Muscle of leg (tissue), 16 donors: ENCODE measurements at places on chromosomes 3 and 15.

DNA sequence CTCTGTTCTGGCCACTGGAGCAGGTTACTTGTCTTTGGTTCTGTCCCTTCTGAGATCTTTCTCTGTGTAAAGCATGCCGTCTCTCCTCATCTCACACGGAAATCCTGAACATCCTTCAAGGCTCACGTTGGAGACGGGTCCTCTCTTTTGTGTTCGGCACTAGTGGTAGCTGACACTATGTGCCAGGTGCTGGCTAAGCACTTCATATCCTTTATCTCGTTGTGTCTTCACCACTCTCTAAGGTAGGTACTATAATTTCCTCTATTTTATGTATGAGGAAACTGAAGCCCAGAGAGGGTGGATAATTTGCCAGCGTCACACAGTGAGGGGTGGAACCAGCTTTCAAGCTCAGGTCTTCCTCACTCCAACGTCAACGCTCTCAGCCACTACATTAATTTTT lies 1.2 kb downstream of the IFT122 start:
- peak overlapping the region; percentile 92 for H3K27ac ChIP-seq
- no peak for DNase-seq
- H3K27me3 ChIP-seq: no peaks in the 10 kb centered on the region
- peaks cover 10% of the 10 kb centered on the region for H3K36me3 ChIP-seq

GRCh38 chr3:100169201-100169920 lies 55.1 kb upstream of the FILIP1L start:
- peak overlapping the region; percentile 61 for H3K27ac ChIP-seq
- H3K36me3 ChIP-seq: no peaks in the 10 kb centered on the region
- peaks cover 20% of the 10 kb centered on the region for H3K4me1 ChIP-seq

DNA sequence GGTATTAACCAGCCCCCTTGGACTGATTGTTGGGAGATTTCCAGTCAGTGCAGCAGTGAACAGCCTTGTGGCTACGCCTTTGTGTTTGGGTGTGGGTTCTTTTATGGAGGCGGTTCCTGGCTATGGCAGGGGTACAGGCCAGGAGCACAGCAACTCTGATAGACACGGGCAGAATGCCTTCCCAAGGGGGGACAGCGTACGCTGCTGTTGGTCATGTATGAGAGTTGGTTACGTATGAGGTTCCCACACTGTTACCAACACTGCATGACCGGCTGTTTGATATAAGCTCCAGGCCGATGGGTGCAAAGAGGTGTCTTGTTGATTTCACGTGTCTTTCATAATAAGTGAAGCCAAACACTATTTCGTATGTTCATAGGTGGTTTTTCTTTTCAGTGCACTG lies 187.8 kb downstream of the NSMCE3 start:
- H3K4me3 ChIP-seq: no peak overlapping the region
- DNase-seq: no peak
- H3K4me1 ChIP-seq: no peaks in the 10 kb centered on the region

GRCh38 chr15:58568157-58568571 lies 136.4 kb downstream of the LIPC start:
- peaks cover 4% of the 10 kb centered on the region for H3K4me1 ChIP-seq
- H3K27me3 ChIP-seq: no peaks in the 10 kb centered on the region
- H3K36me3 ChIP-seq: no peaks in the 10 kb centered on the region
- H3K4me3 ChIP-seq: no peak overlapping the region
- no peak overlapping the region for H3K27ac ChIP-seq

GRCh38 chr3:110933821-110934426 lies 137.7 kb upstream of the NECTIN3 start:
- DNase-seq: peak; percentile 73
- H3K4me1 ChIP-seq: peaks cover 2% of the 10 kb centered on the region
- no peaks in the 10 kb centered on the region for H3K27me3 ChIP-seq
- no peak overlapping the region for H3K4me3 ChIP-seq

DNA sequence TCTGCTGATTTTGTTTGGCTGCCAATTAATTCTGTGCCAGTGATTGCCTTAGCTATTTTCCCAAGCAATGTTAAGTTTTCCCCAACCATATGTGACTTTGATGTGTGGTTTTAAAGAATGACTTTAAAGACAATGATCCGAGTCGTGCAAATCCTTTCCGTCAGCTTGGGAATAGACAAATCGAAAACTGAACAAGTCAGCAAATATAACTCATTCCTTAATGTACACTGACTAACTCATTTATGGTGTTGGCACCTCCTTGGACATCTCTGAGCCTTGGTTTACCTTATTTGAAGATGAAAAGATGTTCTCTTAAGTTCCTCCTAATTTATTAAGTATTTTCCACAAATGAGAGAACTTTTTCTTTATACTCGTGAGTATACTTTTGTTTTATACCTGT lies 249.4 kb upstream of the SLCO3A1 start:
- no peak overlapping the region for H3K4me3 ChIP-seq
- H3K36me3 ChIP-seq: no peaks in the 10 kb centered on the region

DNA sequence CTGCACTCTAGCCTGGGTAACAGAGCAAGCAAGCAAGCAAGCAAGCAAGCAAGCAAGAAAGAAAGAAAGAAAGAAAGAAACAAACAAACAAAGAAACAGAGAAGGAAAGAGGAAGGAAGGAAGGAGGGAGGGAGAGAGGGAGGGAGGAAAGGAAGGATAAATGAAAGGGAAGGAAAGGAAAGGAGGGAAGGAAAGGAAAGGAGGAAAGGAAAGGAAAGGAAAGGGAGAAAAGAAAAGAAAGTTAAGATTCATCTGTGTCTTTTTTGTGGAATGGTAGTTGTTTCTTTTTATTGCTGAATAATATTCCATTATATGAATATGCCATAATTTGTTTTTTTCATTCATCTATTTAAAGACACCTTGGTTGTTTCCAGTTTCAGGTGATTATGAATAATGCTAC lies 506.9 kb upstream of the NAALADL2 start:
- no peak overlapping the region for H3K4me3 ChIP-seq
- H3K36me3 ChIP-seq: no peaks in the 10 kb centered on the region
- no peaks in the 10 kb centered on the region for H3K27me3 ChIP-seq
- DNase-seq: no peak
- H3K4me1 ChIP-seq: no peaks in the 10 kb centered on the region

DNA sequence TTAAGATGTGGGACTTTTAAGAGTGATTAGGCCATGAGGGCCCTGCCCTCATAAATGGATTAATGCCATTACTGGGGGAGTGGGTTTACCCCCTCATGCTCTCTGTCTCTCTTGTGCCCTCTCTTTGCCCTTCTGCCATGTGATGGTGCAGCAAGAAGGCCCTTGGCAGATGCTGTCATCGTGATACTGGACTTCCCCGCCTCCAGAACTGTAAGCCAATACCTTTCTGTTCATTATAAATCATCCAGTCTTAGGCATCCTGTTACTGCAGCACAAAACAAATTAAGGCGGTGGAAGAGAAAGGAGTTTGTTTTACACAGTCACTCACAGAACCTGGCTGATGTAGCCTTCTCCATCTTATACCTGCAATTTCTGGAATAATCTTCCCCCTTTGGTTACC lies 360.3 kb upstream of the TBL1XR1 start:
- H3K36me3 ChIP-seq: no peaks in the 10 kb centered on the region
- DNase-seq: no peak
- no peaks in the 10 kb centered on the region for H3K27me3 ChIP-seq
- H3K4me1 ChIP-seq: no peaks in the 10 kb centered on the region
- H3K4me3 ChIP-seq: no peak overlapping the region

DNA sequence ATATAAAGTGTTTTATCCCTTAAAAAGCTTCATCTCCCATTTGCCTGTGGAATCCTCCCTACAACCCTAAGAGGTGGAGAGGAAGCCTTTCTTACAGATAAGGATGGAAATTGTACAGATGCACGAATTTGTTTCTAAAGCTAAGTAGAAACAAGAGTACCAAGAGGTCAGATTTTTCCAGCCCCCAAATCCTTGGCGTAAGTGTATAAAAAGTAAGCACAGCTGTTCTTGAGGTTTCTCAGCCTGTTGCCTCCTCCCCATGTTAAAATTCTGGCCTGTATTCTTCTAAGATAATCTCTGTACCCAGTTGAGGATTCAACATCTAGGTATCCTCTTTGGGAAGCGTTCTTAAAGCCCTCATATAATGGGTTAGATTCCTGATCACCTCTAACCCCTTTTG lies 34.9 kb downstream of the RAB7A start:
- H3K36me3 ChIP-seq: no peaks in the 10 kb centered on the region
- DNase-seq: no peak
- H3K27me3 ChIP-seq: no peaks in the 10 kb centered on the region
- no peak overlapping the region for H3K27ac ChIP-seq
- H3K4me1 ChIP-seq: peaks cover 4% of the 10 kb centered on the region

DNA sequence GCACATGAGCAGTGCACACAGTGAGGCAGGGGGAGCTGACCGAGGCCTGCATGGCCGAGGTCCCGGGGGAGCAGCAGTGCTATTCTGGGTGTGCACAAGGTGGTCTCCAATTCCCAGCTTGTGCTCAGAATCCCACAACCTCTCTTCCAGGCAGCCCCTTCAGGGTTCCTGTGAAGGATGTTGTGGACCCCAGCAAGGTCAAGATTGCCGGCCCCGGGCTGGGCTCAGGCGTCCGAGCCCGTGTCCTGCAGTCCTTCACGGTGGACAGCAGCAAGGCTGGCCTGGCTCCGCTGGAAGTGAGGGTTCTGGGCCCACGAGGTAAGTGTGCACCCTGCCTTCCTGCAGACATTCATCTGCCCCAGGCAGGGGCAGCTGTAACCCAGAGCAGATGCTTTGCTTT lies 80.2 kb downstream of the DNASE1L3 start:
- H3K4me3 ChIP-seq: no peak overlapping the region
- DNase-seq: no peak
- H3K36me3 ChIP-seq: peaks cover 46% of the 10 kb centered on the region
- H3K4me1 ChIP-seq: peaks cover 11% of the 10 kb centered on the region
- no peaks in the 10 kb centered on the region for H3K27me3 ChIP-seq

- no peaks in the 10 kb centered on the region for H3K36me3 ChIP-seq
- H3K27ac ChIP-seq: no peak overlapping the region
- H3K4me3 ChIP-seq: no peak overlapping the region
- no peak for DNase-seq
These were observed 50.7 kb upstream of the ACAN start for GRCh38 chr15:88752501-88752900.

DNA sequence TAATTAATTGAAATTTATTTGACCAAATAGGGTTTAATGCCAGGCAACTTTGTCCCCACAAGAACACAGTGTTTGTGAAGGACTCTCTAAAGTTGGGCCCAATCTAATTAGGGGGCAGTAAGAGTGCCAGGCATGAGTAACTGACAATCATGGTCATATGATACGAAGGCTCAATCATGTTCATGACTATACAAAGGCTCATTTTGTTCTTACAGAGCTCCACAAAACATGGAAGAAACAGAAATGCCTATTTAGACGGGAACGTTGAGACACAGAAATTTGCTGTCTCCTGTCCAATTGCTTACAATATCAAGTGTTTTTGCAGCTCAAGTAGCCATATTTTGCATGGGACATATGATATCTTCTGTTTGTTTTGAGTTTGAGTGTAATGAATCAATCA lies 391.1 kb downstream of the SI start:
- DNase-seq: no peak
- no peaks in the 10 kb centered on the region for H3K27me3 ChIP-seq
- no peaks in the 10 kb centered on the region for H3K4me1 ChIP-seq
- no peak overlapping the region for H3K27ac ChIP-seq
- no peak overlapping the region for H3K4me3 ChIP-seq

DNA sequence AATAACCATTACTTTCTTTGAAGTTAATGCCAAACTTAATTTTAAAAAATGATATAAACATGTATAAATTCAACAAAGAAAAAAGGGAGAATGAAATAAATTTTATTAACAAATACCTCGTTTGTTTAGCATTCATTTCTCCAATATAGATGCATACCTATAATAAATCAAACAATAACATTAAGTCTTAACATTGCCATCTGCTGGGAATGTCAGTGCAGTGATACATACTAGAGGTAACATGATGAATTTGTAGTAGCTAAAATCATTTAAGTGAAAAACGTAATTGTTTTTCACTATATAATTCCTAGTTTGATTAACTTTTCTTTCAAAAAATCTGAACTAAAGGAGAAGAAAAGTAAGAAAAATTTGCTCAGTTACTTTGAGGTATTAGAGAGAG lies 340.2 kb upstream of the CBLB start:
- H3K4me1 ChIP-seq: peaks cover 4% of the 10 kb centered on the region
- no peak overlapping the region for H3K27ac ChIP-seq
- no peak overlapping the region for H3K4me3 ChIP-seq
- no peaks in the 10 kb centered on the region for H3K36me3 ChIP-seq

DNA sequence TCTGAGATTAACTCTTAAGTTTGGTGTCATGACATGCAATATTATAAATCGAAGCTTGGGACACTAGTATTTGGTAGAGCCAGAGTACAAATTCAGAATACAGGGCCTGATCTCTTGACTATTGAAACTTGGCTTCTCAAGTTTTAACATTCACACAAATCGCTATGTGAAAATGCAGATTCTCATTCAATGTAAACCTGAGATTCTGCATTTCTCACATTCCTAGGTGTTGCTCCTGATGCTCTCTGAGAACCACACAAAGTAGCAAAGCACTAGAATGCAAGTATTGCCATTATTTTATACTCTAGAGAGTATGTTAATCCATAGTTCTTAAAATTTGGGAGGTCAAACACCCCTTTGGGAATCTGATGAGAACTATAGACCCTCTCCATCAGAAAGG lies 47.9 kb downstream of the WDR49 start:
- no peaks in the 10 kb centered on the region for H3K4me1 ChIP-seq
- DNase-seq: no peak
- H3K27ac ChIP-seq: no peak overlapping the region
- H3K4me3 ChIP-seq: no peak overlapping the region

DNA sequence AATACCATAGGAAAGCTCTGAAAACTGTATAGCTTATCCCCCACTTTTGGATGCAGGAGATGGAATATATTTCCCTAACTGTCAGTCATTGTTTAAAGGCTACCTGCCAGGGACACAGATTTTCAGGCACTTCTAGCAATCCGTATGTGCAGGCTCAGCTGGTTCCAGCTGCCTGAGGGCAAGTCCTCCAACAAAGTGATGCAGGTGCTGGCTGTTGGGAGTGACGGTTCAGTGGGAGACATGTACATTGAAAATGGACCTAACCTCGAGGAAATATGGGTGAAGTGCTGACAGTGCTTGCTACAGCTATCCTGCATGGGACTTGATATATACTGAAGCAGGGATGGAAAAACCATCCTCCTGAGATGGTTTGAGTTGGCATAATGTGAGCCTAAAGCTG lies 153.1 kb upstream of the GAP43 start:
- no peak for DNase-seq
- H3K36me3 ChIP-seq: no peaks in the 10 kb centered on the region
- no peaks in the 10 kb centered on the region for H3K4me1 ChIP-seq
- no peak overlapping the region for H3K27ac ChIP-seq
- no peaks in the 10 kb centered on the region for H3K27me3 ChIP-seq
- no peak overlapping the region for H3K4me3 ChIP-seq

GRCh38 chr15:41603941-41604911 lies 45.2 kb downstream of the TYRO3 start:
- peaks cover 2% of the 10 kb centered on the region for H3K27me3 ChIP-seq
- H3K4me3 ChIP-seq: peak overlapping the region; percentile 6
- peaks cover 7% of the 10 kb centered on the region for H3K4me1 ChIP-seq
- no peaks in the 10 kb centered on the region for H3K36me3 ChIP-seq

DNA sequence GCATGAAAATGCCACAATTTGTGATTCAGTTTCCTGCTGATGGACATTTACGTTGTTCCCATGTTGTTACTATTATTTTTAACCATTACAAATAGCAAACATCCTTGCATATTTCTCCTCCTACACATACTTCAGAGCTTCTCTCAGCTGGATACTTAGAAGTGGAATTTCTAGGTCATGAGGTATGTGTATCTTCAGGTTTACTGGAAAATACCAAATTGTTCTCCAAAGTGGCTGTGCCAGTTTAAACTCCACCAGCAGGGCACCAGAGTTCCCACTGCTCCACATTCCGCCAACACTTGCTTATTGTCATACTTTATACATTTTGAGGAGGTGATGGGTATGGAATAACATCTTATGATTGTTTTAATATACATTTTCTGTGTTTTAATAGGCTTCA lies 45.7 kb downstream of the PRR23E start:
- H3K27me3 ChIP-seq: peaks cover 4% of the 10 kb centered on the region
- DNase-seq: no peak
- no peaks in the 10 kb centered on the region for H3K36me3 ChIP-seq
- no peaks in the 10 kb centered on the region for H3K4me1 ChIP-seq
- no peak overlapping the region for H3K27ac ChIP-seq
- no peak overlapping the region for H3K4me3 ChIP-seq
